ENCODE measurements at places on chromosomes 3 and 15.
A peak's percentile ranks its signal among the peaks of the same experiment; 100 is the strongest.

GRCh38 chr3:47323431-47324277, 40.9 kb downstream of the KLHL18 start:
- DNase-seq = no peak

- no peak for DNase-seq
Observed at GRCh38 chr3:126213379-126214028, 33.1 kb upstream of the ALDH1L1 start.

DNA sequence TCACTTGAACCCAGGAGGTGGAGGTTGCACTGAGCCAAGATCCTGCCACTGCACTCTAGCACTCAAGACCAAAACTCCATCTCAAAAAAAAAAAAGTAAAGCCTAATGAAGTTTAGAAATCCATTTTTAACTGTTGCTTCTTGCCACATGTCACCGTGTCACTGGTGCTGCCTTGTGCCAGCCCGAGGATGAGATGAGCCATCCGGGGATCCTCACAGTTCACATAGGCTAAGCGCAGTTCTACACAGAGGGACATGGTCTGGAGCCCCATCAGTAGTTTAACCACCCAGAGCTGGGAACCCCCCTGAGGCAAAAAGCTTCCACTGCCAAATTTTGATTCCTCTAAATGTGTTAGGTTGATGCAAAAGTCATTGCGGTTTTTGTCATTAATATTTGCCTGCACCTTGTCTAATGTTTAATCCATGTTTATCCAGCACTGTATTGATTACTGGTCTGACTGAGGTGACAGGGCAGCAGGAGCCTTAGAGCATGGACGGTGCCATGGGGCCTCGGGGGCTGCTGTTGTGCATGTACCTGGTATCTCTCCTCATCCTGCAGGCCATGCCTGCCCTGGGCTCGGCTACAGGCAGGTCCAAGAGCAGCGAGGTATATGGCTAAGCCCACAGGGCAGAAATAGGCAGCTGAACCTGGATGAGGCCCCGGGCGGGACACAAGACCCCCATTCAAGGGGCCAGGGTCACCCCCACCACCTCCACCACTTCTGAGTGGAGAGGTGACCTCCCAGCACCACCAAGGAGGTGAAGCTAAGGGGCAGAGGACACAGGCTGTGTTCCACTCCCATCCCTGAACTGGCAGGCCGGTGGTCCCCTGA, at the start of gene ITIH1:
Gene ITIH1, plus strand, starts transcription at position 473 of the 832 bp plus-strand sequence. Its CDS starts 17 bp downstream, at position 490.
- no peak for DNase-seq

- DNase-seq = peak; percentile 77
Observed at GRCh38 chr3:30768703-30769550, 125.5 kb downstream of the GADL1 start.
